Neural progenitor cell (in vitro differentiated cells): ENCODE measurements at places on chromosomes 3 and 15. TPM values are rescaled to one million over a fixed set of nuclear protein-coding genes. Genes with fewer than 3 reads are reported as not detected.

SKOR1 gene
- 0.09 and 0.51 TPM in 2 replicates for total RNA-seq

GRCh38 chr3:184461219-184461618 lies 81.4 kb downstream of the CHRD start:
- DNase-seq: no peak

DNA sequence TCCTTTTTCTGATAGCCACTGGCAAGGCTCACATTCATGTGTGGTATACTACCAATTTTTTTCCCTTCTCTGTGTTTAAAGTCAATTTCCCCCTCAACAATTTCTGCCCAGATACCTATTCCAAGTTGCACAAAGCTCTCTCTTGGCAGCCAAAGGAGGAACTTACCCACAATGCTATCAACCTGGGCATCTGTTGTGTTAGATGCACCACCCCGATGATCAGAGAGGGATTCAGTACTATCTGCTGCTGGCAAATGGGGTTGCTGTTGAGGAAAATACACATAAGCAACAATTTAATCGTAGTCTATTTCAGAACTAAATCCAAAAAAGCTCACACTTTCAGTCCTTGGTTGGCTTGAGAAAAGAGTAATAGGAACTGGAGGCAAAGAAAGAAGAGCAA lies 46.1 kb downstream of the AAGAB start:
- no peak for DNase-seq

DNA sequence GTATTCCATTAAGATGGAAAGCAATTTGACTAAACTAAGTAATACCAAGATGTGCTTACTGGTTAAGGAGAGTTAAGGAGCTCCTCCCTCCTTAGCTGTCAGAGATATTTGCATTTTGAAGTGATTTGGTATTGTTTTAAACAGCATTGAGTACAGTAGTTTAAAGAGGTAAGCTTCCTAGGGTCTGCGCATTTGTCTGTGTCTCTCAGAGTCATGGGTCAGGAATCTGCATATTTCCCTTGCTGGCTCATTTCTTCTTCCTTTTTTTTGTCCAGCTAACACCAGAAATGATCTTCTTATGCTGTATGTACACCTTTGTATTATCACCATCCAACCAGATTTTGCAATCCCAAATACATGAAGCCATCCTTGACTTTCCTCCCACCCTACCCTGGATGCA lies 163.0 kb upstream of the BFSP2 start:
- DNase-seq: no peak

GP5 gene
- 0.03 TPM in 1 of 2 replicates, not detected in the other for total RNA-seq

GRCh38 chr3:47874438-47874837 lies 71.5 kb downstream of the DHX30 start:
- DNase-seq: peak; percentile 63

DNA sequence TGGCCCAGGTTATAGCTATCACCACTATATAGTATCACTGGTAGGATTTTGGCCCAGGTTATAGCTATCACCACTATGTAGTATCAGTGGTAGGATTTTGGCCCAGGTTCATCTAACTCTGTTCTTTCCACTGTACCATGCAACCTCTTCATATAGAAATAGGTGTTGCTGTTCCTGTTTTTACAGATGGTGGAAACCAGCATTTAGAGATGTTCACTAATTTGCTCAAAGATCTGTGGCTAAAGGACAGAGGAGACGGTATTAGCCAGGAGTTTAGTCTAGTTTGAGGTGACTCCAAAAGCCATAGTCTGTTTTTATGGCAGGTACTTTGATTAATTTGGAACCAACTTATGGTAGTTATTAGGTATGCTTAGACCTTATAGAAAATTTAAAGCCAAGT lies 3.1 kb downstream of the LRCH3 start:
- no peak for DNase-seq

IQCF5 gene
- not detected in 2 replicates for total RNA-seq

SLC2A2 gene
- total RNA-seq: not detected in 2 replicates

LXN gene
- total RNA-seq: 20.7 and 25.9 TPM in 2 replicates

DNA sequence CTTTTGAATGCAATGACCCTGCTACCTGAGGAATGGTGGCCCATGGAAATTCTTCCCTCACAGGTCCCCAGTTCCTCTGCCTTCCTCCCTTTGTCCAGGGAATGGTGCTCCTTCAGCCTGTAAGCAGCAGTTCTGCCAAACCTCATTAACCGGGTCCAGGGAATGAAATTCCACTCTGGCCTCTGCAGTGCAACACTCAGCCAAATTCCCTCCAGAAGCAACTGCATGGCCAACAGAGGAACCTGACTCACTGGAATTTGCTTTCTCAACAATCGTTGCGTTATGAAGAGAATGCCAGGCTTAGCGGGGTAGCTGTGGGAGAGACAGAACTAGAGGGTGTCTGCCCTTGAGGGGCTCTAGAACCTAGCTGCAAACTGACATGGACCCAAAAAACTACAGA lies 449.4 kb upstream of the PROK2 start:
- DNase-seq: no peak

GRCh38 chr3:31390466-31390865 lies 142.3 kb upstream of the STT3B start:
- DNase-seq: no peak

DNA sequence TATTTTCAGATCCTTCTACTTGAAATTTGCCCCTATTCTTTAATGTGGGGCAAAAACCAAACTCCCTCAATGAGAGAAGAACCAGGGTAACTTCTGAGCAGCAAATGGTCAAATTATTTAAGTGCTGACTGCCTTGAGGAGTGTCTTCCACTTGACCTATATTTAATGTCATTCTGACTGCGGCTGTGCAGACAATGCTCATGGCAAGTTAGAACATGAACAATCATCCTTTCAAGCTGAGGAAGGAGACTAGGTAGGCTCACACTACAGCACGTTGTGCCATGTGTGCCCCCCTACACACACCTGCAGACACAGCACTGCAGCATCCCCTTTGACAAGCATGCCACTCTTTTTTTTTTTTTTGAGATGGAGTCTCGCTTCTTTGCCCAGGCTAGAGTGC lies 98.2 kb downstream of the OSBPL10 start:
- DNase-seq: no peak

GRCh38 chr15:39594446-39595337 lies 13.8 kb downstream of the THBS1 start:
- no peak for DNase-seq

GRCh38 chr15:78445875-78446274 lies 7.9 kb downstream of the IREB2 start:
- DNase-seq: no peak

P3H2 gene
- 9.0 and 21.4 TPM in 2 replicates for total RNA-seq

GRCh38 chr3:42829083-42829627 lies 19.9 kb downstream of the ACKR2 start:
- no peak for DNase-seq

SIDT1 gene
- not detected in 2 replicates for total RNA-seq

WDR93 gene
- 0.51 and 0.62 TPM in 2 replicates for total RNA-seq

PPIB gene
- 109 and 137 TPM in 2 replicates for total RNA-seq

DNA sequence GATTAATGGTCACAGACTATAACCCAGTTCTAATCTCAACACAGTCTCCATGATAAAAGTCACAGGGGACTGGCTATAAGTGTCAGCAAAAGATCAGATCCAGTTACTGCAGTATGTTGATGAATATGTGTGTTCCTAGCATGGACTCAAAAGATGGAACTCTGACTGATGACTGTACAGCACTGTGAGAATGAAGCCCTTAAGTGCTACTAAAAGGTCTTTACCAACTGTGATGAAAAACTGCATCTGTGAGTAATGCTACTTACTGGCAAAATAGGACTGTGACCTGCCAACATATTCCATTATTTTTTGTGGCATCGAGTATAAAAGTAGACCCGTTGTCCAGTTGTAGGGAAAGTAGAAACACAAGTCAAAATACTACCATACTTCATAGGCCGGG lies 284.2 kb downstream of the ROBO2 start:
- no peak for DNase-seq

ALDH1L1 gene
- total RNA-seq: 0.31 and 0.60 TPM in 2 replicates

DNA sequence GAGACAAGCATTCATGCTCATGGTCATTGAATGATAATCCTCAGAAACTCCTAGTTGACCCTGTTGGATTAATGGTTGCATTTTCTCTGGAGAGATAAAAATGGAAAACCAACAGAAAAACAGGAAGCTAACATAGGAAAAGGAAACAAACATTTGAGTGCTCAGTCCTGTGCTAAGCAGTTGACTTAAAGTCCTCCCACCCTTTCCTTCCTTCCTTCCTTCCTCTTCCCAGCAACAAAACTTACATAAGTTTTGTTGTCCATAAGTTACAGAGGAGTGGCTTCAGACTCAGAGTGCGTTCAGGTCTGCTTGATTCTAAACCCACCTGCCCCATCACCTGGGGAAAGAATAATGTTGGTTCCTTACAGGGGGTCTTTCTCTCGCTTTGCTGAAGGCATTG lies 163.8 kb upstream of the RGMA start:
- no peak for DNase-seq

DNA sequence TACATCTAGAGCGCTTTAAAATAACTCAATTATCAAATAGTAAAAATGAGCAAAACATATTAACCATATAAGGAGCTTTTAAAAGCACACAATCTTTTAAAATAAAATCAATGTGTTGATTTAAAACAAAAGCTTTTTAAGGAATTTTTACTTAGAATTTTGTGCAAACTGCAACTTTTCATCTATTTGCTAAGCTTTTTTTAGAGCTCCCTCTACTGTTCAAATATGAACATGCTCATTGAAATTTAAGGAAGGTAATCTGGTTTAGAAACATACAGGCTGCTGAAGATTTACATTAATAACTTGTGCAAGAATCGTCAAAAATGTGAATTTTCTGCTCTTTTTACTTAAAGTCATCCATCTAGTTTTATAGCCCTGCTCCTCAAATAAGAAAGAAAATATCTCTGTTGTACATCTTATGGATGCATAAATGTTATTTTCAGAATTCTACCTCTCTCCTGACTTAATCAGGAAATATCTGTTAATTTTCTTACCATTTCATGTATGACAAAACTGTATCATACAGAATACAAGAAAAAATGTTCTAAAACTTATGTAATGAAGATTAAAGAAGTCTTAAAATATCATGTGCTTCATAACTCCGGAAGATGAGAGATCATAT lies 469.4 kb upstream of the ROBO2 start:
- DNase-seq: peak; percentile 9

DNA sequence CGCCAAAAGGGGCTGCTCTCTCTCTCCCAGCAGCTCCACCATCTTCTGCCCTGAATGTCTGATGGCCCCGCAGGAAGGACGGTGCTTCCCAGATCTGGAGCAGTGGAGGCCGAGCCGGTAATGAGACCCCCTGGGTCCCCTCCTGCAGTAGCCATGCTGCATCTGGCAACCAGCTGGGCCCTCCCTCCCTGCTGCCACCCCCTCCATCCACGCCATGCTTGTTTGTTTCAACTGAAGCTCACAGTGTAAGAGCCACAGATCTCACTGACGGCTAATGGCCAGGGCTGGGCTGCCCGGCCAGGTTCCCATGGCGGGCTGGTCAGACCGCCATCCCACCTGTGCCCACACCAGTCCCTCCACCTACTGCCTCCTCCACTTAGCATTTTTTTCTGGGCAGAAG lies 260.8 kb downstream of the UACA start:
- DNase-seq: no peak

- DNase-seq: peak; percentile 47
Observed at GRCh38 chr3:190696777-190697501, 165.6 kb downstream of the GMNC start.

GRCh38 chr3:45785605-45786150 lies 10.7 kb downstream of the SLC6A20 start:
- no peak for DNase-seq

FETUB gene
- total RNA-seq: not detected in 2 replicates

STARD5 gene
- 7.2 and 8.5 TPM in 2 replicates for total RNA-seq

DNA sequence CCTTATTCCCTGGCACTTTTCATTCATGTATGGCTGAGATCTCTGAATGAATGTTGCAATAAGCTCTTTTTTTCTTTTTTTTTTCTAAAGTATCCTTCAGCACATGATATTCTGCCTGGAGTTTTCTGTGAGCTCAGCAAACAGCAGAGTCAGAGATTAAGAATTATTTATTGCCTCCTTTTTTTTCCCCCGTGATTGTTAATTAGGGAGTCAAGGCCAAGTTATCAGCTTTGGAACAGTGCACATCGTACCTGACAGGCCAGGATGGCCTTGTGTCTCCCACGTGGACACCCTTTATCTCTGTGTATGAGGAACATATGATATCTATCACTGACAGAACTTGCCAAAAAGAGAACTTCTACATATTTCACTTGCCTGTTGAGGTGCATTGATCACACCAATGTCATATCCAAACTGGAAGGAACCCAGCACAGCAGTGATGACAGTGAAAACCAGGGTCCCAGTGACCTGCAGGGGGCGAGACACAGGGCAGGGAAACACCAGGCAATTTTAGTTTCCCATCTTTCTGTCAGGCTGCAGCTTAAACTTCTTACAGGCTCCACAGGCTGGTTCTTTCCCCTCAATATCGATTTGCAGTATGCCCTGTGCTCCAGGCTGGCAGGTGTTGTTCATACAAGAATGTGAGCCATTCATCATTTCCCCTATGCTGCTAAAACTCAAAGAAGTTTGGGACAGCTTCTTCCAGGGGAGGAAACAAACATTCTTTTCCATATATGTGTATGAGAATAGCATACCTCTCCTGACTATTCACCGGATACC lies 8.2 kb downstream of the SLC2A2 start:
- DNase-seq: peak; percentile 18

DNA sequence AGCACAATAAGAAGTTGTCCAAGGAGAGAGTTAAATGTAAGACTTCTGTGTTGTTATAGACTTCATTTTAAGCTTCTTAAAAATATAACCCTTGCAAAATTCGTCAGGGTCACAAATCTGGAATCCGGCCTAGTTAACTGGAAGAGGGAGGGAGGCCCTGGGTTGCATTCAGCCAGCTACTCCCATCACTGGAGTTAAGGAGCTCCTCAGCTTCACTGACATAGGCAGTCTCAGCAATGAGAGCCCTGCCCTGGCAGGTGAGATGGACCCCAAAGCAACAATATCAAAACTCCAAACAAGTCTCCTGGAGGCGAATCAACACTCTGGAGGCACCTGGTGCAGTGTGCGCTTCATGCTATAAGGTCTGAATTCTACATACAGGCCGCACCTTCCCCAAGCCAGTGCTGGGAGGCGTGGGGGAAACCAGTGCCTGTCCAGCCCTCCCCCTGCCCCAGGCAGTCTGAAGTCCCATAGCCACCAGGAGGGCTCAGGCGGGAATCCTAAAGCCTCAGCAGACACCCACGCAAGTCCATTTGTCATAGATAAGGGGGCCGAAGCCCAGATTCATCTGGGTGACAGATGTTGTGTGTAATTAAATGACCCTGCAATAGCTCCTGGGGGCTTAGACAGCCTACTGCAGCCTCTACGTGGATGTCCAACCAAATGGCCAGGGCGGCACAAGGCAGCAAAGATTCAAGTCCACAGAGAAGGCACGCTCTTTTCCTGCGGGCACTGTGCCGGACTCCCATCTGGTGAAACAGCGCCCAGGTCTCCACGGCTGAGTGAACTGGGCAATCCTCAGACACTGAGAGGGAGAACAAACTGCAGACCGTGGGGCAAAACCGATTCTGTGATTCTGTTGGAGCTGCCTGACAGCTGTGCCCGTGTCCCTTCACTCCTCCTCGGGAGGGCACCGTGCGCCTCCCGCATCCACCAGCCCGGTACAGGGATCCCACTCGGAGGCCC lies 64.9 kb downstream of the ATP10A start:
- no peak for DNase-seq
